ENCODE measurements at places on chromosomes 7 and 10. TPM values are rescaled to one million over a fixed set of nuclear protein-coding genes. Genes with fewer than 3 reads are reported as not detected.

MYL10 gene
- not detected for total RNA-seq

FAM131B gene
- 0.19 TPM for total RNA-seq

EZH2 gene
- total RNA-seq: 46.5 TPM

HELLS gene
- total RNA-seq: 53.5 TPM

GRCh38 chr7:25787336-25787735 is 364.7 kb upstream of the NFE2L3 start:
- no peak for DNase-seq

- no peak for DNase-seq
These were observed 27.1 kb upstream of the AKAP9 start for GRCh38 chr7:91913612-91914011.

GRCh38 chr7:4123823-4124222 is 558.3 kb upstream of the FOXK1 start:
- peak; percentile 55 for DNase-seq

DNA sequence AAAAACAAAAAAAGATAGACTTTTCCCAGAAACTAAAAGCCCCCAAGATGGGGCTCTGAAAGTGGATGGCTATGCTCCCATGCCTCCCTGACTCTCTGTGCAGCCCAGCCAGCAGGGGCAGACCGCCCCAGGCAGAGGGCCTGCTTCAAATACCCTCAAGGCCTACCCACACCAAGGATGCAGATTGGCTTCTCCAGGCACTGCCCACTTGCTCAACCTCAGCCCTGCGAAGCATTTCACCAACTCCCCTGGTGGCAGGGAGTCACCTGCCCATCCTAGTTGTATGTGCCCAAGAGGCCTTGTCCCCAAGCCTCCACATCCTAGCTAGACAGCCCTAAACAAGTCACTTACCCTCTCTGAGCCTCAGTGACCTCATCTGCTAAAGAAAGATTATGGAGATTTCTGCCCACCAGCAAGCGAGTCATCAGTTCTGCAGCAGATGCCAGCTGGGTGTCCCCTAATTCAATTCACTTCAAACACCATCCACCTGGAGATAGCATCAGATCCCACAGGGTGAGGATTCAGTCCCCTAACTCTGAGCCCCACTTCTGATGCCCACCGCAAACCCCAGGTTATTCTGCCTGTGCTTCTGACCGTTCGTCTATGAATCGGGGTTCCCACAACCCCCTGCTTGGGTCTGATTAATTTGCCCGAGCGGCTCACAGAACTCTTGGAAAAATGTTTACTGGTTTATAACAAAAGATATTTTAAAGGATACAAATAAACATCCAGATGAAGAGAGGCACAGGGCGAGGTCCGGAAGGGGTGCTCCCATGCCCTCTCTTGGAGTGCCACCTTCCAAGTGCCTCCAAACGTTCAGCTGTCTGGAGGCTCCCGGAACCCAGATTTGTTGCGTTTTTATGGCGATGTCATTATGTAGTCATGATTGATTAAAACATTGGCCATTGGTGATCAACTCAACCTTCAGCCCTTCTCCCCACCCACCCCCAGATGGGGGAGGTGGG is 18.6 kb upstream of the ZMIZ1 start:
- DNase-seq: no peak

DNA sequence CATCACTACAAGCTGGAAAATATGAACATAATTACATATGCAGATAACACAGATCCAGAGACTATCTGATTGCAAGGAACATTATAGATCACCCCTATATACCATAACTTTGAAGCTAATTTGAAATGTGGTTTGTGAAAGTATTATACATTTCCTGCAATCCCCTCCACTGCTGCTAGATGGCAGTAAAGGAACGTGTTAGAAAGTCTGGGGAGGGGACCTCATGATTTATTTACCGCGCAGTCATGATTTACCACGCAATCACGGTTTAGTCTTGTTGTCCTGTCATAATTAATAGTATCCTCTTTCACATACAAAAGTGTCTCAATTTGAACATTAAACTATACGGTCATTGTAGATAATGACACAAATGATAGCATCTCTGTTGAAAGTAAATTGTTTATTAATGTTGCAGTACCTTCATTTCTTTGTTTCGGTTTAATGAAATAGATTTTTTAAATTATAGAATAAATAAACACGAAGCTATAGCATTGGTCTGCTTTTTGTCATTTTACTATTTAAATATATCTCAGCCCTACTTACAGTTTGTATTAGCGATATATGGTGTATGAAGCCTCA is 145.3 kb upstream of the PRSS1 start:
- peak; percentile 58 for DNase-seq

- DNase-seq: no peak
These were observed 36.0 kb downstream of the NRAP start for GRCh38 chr10:113627836-113628235.

DNA sequence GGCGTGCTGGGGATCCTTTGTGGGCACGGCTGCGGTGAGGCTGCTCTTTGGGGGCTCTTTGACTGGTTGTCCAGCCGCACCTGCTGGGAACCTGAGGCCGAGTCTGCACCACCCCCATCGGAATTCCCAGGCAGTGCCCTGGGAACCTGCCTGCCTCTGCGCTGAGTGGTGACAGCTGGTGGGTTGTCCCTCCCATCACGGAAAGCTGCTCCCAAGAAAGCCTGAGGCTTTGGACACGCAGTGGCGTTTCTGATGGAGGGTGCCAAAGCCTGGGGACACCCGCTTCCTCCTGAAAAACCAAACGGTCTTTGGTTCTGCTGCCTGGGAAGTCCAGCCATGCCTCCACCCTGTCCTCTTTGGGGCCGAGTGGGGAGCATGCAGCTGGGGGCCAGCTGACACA is 21.4 kb upstream of the SHH start:
- no peak for DNase-seq

GRCh38 chr7:130903358-130903974 is 169.5 kb upstream of the KLF14 start:
- no peak for DNase-seq

Data from Calu3 (cell line).